ENCODE measurements at places on chromosomes 2 and 18.

GRCh38 chr2:38712871-38713270 is 38.3 kb downstream of the SRSF7 start:
- DNase-seq = no peak

DNA sequence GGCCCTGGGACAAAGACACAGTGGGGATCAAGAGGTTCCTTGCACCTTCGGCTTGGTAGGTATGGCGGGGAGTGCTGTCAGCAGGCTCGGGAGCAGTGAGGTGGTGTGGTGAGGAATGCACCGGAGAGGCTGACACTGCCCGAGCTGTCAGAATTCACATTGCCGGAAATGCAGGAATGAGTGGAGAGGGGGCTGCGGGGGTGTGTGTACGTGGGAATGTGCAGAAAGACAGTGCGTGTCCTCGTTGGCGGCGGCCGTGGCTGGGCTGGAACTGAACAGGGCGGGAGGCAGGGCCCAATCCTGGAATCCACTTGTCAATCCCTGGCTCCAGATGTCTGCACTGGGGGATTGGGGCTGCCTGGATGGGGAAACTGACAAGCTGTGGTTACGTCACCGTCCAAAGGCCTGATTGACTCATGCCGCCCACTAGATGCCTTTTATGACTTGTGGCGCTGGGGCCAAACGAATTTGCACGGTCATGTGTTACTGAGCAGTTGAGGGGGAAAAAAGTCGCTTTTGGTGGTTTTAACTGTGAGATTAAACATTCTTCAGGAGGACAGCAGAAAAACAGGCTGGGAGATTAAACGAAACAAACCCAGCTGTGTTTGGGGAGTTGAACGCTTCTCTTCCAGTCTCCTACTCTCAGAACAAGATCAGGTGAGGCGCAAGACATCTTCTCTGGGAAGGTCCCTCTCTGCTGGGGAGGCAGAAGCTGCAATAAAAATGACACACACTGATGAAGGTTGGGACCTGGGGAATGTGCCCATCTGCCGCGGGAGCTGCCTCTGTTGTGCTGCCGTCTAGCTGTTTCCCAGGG is 189.4 kb upstream of the GLI2 start:
- DNase-seq = no peak

DNA sequence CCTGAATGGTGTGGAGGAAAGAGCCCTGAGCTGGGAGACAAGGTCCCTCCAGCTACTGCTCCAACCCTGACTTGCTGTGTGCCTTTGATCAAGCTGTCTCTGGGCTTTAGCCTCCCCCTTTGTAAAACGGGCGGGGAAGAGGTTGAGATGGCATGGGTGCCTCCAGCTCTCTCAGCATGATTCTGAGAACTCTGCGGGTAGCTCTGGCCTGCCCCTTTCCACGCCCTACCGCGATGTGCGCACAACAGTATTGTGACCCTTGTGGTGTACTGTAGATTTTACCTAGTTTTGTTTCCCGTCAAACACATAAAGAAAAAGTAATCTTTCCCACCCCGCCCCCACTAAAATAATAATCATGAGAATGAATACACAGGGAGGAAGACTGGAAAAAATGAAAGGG is 5.3 kb downstream of the CD8A start:
- no peak for DNase-seq

- DNase-seq = no peak
Measured at GRCh38 chr2:175837046-175837445, 165.0 kb downstream of the LNPK start.

DNA sequence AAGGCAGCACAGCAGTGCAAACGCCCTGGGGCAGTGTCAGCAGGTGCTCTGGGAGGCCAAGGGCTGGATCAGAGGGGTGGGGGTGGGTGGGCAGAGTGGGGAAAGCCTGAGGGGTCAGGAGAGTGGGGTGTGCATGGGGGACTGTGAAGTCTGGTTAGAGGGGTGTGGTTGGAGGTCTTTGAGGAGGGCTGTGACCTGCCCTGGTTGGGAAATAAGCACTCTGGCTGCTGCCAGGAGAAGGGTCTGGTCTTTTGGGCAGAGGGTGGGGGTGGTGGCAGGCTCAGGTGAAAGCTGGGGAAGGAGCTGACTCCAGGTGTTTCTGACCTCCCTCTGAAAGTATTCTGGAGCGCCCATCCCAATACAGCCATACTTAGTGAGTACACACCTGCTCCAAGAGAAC is 4.2 kb downstream of the ALPI start:
- DNase-seq = no peak

DNA sequence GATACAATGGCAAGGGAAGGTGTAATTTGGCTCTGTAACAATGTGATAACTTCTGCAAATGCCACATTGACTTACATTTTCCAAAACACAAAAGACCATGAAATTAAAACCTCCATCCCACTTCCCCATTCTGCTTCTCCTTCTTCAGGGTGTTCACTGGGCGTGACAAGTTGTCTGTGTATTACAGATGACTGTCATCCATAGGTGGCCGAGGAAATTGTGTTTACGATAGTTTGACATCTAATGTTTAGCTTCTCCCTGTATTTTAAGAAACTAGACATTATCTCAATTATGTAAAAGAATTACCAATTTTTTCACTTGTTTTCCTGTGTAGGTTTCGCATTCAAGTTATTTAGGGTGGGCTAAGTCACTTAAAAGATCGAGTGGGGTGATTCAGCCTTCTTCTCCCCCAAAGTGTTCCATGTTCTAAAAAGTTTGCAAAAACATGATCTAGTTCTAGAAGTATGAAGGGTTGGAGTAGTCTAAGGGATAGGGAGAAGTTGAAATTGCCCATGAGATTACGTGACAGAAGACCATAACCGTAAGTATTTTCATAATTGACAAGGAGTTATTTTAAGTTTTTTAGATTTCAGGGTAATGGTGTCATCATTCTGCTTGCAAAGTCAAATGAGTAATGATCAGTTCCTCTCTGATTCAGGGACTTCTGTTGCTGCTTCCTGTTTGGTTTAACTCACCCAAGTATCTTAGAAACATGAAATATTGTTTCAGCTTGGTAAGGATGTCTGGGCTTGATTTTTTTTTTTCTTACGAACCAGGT is 25.2 kb upstream of the CYTIP start:
- DNase-seq = no peak

GRCh38 chr2:164755952-164756351 is 85.7 kb downstream of the COBLL1 start:
- no peak for DNase-seq

GRCh38 chr2:226307487-226308322 is 491.9 kb downstream of the IRS1 start:
- no peak for DNase-seq

- no peak for DNase-seq
Measured at GRCh38 chr2:143808166-143808565, 678.9 kb downstream of the ARHGAP15 start.

GRCh38 chr2:40716879-40717278 is 265.0 kb upstream of the SLC8A1 start:
- no peak for DNase-seq

DNA sequence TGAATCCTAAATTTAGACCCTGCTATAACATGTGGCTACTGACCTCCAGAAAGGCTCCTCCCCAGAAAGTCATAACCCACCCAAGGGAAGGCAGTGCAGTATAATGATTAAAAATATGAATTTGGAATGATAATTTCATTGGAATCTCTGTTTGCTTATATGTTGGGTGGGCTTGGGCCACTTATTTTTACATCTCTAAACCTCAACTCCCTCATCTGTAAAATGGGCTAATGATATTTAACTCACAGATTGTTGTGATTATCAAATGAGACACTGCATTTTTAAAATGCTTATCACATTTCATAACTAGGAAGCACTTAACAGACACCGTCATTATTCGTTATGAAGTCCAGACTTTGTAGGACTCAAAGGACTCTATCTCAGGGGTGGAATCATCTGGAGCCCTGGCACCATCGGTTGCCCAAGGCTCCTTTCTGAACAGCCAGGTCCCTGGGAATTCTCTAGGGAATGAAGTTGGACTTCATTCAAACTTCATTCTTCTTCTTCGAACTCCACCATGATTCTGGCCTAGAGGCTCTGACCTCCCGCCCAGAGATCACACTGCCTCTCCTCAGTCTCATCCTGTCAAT is 33.1 kb upstream of the RMDN2 start:
- DNase-seq = no peak

DNA sequence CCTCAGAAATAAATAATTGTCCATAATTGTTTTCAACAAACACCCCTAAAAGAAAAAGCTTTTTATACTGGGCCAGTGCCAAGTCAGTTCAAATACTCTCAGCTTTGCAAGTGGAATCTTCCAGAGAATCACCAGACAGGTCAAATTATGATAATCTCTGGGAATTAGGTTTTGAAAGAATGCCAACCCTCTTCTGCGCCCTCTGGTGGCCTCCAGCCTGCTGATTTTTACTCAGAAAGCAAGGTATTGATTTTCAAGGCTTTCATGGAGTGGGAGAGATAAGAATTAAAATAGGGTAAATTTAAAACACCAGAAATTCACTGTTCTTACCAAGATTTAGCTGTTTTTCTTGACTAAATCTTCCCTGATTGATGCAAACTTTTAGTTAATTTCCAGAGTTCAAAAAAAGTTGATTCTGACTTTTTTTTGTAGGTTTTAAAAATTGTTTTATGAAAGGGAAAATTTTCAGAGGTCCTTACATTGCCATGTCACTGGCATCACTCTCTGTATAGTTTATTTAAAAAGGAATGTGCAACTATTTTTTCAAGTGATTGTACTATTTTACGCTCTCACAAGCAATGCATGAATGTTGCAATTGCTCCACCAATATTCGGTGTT is 282.9 kb upstream of the TNP1 start:
- peak; percentile 11 for DNase-seq

DNA sequence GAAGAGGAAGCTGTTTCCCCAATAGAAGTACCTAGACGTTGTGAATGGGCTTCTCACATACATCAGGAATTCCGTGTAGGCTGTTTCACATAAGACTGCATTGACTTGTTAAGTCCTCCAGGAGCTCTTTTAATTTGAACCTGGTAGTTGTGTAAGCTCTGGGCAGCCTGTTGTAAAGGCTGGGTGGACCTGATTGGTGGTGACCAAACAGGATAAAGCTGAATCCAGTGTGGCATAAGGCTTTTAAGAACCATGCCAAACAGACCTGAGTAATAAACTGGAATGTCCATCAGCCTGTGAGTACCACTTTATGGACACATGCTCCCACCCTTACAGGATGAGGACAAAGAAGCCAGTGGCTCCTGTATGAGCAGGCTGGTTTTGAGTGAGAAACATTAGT is 24.1 kb downstream of the RMND5A start:
- no peak for DNase-seq

GRCh38 chr18:22563164-22563583 is 145.5 kb upstream of the CTAGE1 start:
- peak; percentile 18 for DNase-seq

DNA sequence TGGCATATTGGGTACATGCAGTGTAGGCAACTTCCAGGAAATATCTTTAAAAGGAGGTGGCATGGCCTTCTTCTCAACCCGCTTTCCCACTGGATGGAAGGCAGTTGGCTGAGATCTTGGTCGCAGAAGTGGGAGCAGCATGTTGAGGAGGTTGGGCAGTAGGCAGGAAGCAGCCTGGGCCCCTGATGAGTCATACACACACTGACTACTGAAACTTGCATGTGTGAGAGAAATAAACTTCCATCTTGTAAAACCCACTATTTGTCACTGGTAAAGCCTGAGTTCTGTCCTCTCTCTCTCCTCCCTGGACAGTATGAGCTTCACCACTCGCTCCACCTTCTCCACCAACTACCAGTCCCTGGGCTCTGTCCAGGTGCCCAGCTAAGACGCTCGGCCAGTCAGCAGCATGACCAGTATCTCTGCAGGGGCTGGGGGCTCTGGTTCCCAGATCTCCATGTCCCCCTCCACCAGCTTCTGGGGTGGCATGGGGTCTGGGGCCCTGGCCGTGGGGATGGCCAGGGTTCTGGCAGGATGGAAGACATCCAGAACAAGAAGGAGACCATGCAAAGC is 233.8 kb upstream of the SPRED2 start:
- DNase-seq = no peak

DNA sequence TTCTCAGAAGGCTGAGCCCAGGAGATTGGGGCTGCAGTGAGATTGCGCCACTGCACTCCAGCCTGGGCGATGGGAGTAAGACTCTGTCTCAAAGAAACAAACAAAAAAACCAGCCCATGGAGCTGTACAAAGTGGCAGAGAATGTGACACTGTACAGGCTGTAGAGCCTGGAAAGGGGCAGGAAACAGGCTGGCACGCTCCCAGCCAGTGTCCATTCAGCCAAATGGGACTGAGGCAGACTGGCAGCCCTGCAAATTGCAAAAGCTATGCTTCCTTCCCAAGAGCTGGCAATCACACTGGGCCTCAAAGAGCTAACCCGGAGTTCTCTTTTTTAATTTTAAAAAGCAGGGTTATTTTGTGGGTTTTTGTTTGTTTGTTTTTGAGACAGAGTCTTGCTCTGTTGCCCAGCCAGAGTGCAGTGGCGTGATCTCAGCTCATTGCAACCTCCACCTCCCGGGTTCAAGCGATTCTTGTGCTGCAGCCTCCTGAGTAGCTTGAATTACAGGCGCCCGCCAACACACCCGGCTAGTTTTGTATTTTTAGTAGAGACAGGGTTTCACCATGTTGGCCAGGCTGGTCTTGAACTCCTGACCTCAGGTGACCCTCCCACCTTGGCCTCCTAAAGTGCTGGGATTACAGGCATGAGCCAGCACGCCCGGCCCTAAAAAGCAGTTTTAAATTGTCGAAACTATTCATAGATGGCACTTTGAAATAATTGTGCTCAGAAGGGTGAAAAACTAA is 42.8 kb downstream of the SCRN3 start:
- DNase-seq = no peak

DNA sequence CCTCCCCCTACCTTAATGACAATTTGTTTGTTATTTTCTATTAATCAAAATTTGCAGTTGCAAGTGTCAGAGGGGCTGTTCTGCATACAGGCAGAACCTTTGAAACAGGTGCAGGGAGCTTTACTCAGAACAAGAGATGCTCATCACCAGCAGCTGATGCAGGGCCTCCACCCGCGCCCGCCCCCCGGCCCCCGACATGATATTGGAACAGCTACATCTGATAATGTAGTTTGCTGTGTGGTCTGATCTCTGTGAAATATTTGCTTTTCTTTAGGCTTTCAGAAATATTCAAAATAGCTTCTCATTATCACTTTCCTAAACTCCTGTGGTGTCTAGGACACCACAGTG is 130.0 kb downstream of the PRKCE start:
- DNase-seq = no peak

DNA sequence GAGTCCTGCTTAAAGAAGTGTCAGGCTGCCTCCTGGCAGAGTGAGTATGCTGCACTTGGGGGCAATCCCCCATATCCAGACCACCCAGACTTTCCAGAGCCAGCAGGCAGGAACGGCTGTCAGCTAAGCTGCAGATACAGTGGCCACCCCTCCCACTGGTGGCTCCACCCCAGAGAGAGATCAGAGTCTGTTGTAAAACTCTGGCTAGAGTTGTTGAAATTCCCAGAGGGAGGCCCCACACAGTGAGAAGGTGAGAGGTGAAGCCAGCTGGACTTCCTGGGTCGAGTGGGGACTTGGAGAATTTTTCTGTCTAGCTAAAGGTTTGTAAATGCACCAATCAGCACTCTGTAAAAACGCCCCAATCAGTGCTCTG is 533.8 kb upstream of the ACVR2A start:
- no peak for DNase-seq
